T-helper 2 cell treated with Interferon-gamma antibody and Interleukin-4, amounts not matched to agents 5 μg/mL and 100 μg/mL, for 36 hours (primary cell): ENCODE measurements at places on chromosomes 3 and 15.

DNA sequence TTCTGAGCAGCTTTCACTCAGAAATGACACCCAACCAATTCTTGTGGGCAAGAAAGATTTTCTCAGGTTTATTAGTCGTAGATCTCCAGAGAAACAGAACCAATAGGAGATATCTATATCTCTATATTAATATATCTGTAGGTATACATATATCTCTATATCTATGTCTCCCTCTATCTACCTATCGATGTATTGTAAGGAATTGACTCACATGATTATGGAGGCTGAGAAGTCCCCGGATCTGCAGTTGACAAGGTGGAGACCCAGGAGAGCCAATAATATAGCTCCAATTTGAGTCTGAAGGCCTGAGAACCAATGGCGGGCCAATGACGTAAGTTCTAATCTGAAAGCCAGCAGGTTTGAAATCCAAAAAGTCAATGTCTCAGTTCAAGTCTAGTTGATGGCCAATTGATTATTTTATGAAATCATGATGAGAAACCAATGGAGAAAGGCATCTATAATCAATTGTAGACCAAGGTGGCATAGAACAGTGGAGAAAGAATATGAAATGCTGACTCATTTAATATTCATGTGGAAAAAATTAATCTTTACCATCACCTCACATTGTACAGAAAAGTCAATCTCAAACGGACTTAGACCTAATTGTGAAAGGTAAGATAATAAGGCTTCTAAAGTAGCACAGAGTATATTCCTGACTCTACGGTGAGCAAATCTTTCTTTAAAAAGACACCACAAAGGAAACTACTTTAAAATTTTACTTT lies 65.6 kb upstream of the CHRNA7 start:
- no peak overlapping the region for H3K27ac ChIP-seq
- no peak for DNase-seq
- no peaks in the 10 kb centered on the region for H3K36me3 ChIP-seq
- H3K27me3 ChIP-seq, result peaks cover 6% of the 10 kb centered on the region
- H3K4me1 ChIP-seq, result no peaks in the 10 kb centered on the region
- no peak overlapping the region for H3K4me3 ChIP-seq

DNA sequence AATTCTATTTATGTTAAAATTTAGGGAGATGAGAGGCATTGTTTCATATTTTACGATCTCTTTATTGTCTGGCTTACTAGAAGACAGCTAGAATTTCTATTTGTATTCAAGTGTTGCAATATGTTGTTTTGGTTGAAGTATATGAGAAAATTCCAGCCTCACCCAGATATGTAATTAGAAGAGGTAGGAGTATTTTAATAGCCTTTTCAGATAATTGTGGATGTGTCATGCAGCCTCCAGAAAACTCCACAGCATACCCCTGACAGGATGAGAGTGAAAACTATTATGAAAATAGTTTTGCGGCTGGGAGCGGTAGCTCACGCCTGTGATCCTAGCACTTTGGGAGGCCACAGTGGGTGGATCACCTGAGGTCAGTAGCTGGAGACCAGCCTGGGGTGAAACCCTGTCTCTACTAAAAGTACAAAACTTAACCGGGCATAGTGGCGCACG lies 21.5 kb upstream of the USP3 start:
- no peaks in the 10 kb centered on the region for H3K27me3 ChIP-seq

- peak; percentile 82 for DNase-seq
- H3K27me3 ChIP-seq, result no peaks in the 10 kb centered on the region
- peak overlapping the region; percentile 91 for H3K27ac ChIP-seq
- H3K4me3 ChIP-seq, result peak overlapping the region; percentile 67
- H3K4me1 ChIP-seq, result peaks cover 69% of the 10 kb centered on the region
- H3K36me3 ChIP-seq, result peaks cover 47% of the 10 kb centered on the region
Measured at GRCh38 chr3:190585805-190586630, 72.1 kb downstream of the IL1RAP start.

- H3K4me3 ChIP-seq, result no peak overlapping the region
- H3K27me3 ChIP-seq, result no peaks in the 10 kb centered on the region
- no peak overlapping the region for H3K27ac ChIP-seq
- H3K4me1 ChIP-seq, result peaks cover 10% of the 10 kb centered on the region
- H3K36me3 ChIP-seq, result peaks cover 31% of the 10 kb centered on the region
Measured at GRCh38 chr3:88132894-88133293, 16.9 kb upstream of the C3orf38 start.

DNA sequence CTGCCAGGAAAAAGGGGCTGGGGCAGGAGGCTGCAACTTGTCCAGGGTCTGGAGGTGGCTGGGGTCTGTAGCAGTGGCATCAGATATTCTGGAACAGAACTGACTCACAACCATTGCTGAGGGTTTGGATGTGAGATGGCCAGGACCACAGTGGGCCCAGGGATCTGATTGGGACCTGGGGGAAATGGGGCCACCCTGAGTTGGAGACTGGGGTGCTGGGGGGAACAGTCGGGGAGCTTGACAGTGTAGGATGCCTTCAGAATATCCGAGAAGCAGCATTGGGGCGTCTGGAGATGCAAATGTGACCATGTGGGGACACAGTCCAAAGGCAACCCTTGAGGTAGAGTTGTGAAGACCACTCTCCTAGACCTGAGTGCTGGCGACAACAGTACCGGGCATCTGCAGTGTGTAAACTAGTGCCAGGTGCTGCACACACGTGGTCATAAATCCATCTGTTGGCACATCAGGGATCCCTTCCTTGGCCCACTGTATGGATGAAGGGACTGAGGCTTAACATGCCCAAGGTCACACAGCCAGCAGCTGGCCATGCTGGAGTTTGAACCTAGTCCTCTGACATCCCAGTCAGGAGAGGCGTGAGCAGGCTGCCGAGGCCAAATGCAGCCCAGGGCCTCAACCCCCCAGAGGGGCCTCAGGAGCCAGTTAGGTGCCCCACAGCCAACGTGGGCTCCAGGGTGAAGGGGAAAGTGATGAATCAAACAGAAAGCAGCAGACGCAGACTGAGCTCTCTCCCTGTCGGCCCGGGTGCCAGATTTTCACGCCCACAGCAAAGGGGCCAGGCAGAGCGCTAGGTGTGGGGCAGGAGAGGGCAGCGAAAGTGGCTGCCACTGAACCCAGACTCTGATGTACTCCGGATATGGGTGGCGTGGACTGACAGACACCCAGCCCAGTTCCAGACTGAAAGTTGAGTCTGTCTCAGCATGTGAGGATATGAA lies 18.8 kb downstream of the HEMK1 start:
- H3K4me1 ChIP-seq, result peaks cover 73% of the 10 kb centered on the region
- H3K4me3 ChIP-seq, result peak overlapping the region; percentile 60
- peak; percentile 91 for DNase-seq

DNA sequence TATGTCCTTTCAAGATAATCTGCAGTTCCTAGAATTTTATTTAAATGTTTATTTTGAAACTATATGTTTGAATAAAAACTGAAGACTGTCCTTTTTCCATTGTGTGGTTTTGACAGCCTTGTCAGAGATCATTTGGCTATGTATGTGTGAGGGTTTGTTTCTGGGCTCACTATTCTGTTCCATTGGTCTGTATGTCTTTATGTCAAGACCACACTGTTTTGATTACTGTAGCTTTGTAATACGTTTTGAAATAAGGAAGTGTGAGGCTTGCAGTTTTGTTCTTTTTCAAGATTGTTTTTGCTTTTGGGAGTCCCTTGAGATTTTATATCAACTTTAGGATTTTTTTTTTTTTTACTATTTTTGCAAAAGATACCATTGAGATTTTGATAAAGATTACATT lies 42.0 kb downstream of the PIAS1 start:
- no peak for DNase-seq
- peaks cover 42% of the 10 kb centered on the region for H3K36me3 ChIP-seq
- H3K4me3 ChIP-seq, result no peak overlapping the region
- H3K27ac ChIP-seq, result no peak overlapping the region
- H3K4me1 ChIP-seq, result peaks cover 13% of the 10 kb centered on the region
- no peaks in the 10 kb centered on the region for H3K27me3 ChIP-seq

DNA sequence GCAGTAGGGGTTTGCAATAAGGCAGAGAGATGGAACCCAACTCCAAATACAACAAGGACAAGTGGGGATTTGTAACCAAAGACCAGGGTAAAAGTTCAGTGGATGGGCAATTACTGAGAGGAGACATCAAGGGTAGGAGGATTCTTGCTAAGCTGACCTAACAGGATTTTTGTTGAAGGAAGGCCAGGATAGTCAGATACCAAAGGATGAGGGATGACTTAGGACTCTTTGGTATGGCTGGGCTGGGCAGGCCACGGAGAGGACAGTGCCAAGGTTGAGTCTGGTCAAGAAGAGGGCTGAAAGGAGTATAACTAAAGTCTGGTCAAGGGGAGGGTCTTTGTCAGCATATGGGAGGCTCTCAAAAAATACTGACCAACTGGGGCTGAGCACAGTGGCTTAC lies 85.3 kb upstream of the UBE2E2 start:
- no peak for DNase-seq
- peaks cover 13% of the 10 kb centered on the region for H3K27me3 ChIP-seq
- H3K27ac ChIP-seq, result no peak overlapping the region
- H3K4me3 ChIP-seq, result no peak overlapping the region

DNA sequence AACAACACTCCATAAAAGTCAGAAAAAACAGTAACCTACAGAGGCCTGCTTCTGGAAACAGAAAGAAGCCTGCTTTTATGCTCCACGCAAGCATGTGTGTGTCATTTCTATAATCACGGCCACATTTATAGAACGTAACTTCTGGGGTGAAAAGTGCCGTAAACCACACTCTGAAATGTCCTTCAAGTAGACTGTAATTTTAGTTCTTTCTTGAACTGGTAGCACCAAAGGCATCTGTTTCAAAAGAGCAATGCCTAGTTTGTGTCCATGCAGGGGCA lies 19.5 kb upstream of the CMTM7 start:
- peaks cover 44% of the 10 kb centered on the region for H3K4me1 ChIP-seq
- H3K27ac ChIP-seq, result peak overlapping the region; percentile 95
- no peaks in the 10 kb centered on the region for H3K27me3 ChIP-seq

DNA sequence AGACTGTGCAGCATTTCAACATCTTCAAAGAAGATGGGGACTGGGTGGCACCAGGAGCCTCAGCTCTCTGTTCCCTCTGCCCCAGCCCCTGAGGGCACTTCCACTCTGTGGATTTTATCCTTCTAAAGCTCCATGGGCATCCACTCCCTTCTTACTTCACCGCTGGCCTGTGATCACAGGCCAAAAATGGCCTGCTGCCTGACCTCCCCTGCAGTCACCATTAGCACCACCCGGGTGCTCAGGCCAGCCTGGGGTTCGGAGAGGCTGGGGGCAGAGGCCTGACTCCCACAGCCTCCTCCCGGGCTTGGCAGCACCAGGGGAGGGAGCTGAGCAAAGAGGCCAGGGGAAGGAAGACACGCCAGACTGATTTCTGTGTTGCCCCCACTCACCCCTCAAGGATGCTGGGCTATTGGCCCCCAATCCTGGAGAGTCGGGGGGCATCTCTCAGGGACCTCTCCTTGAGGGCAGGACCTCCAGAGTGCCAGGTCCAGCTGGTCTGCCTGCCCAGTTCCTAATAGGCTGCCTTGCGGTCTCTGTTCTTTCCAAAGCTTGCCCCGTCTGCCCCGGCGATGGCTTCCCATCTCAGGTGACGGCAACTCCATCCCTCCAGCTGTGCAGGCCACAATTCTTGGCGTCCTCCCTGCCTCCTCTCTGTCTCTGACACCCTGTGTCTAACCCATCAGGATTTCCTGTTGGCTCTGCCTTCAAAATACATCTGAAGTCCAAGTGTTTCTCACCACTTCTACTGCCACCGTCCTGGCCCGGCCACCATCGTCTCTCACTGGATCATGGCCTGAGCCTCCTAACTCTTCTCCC lies 67.1 kb downstream of the EXOG start:
- H3K27me3 ChIP-seq, result no peaks in the 10 kb centered on the region
- no peaks in the 10 kb centered on the region for H3K36me3 ChIP-seq
- H3K27ac ChIP-seq, result no peak overlapping the region
- no peak overlapping the region for H3K4me3 ChIP-seq
- no peak for DNase-seq
- H3K4me1 ChIP-seq, result no peaks in the 10 kb centered on the region

DNA sequence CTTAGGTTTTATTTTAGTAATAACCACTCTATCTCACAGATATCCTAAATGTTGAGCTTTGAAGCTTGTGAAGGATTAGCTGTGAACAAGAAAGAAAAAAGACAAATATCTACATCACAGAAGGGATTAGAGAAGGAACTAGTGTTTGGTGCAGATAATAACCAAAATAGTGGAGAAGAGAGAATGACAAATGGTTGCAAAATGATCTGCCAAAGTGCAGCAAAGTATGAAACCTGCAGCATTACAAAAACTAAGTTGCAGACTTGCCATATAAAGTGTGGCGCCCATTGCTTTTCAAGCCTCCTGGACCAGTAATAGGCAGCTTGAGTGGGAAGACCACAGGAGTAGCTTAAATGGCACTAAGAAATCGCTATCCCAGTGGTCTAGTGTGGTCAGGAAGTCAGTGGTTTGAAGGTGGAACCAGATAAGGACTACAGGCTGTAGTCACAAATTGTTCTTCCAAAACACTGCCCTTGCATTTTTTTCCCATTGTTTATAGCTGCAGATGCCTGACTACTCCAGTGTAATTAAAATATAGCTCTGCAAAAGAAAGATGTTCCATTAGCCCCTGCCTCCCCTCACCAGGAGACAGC lies 20.7 kb downstream of the TPM1 start:
- no peaks in the 10 kb centered on the region for H3K36me3 ChIP-seq
- H3K27ac ChIP-seq, result no peak overlapping the region
- peaks cover 3% of the 10 kb centered on the region for H3K4me1 ChIP-seq
